Astrocyte (in vitro differentiated cells and primary cell): ENCODE measurements at places on chromosomes 3 and 15. TPM values are rescaled to one million over a fixed set of nuclear protein-coding genes. Genes with fewer than 3 reads are reported as not detected.

CFAP161 gene
- 0.27 TPM in 1 of 2 replicates, not detected in the other for total RNA-seq

C3orf70 gene
- 5.7 and 8.2 TPM in 2 replicates for total RNA-seq

CAPN3 gene
- total RNA-seq: 0.38 and 0.57 TPM in 2 replicates

SH2D7 gene
- not detected in 2 replicates for total RNA-seq

DAZL gene
- not detected in 2 replicates for total RNA-seq

DNA sequence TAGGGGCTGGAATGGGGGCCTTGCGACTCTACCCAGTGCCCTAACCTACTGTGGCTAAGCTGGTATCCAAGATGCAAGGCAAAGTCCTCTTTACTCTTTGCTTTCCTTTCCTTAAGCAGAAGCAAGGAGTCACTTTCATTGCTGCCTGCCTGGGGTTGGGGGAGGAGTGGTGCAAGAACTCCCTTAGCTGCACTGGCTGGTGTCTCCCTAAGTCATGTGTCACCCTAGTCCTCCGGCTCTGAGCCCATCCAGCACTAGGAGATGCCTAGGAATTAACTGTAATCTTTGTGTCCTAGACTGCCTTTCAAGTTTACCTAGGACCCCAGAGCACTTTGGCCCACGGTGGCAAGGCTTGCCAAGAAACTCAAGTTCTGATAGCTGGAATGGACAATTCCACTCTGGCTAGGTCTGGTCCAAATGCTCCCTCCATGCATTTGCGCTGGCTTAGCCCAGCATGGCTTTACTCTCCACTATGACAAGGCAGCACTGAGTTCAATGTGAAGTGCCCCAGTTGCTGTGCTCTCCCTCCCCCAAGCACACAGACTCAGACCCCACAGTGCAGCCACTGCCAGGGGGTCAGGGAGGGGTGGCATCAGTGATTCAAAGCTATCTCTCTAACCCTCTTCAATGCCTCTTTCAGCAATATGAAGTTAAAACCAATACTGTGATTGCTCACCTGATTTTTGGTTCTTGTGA, 58.7 kb downstream of the ESYT3 start:
- no peaks in the 10 kb centered on the region for H3K4me1 ChIP-seq
- no peaks in the 10 kb centered on the region for H3K27me3 ChIP-seq
- H3K27ac ChIP-seq: no peak overlapping the region

- H3K36me3 ChIP-seq: peaks cover 4% of the 10 kb centered on the region
- H3K27me3 ChIP-seq: no peaks in the 10 kb centered on the region
- no peak overlapping the region for H3K4me3 ChIP-seq
- H3K4me1 ChIP-seq: no peaks in the 10 kb centered on the region
Observed at GRCh38 chr15:72541674-72542073, 67.5 kb downstream of the ARIH1 start.

- H3K27me3 ChIP-seq: no peaks in the 10 kb centered on the region
- no peaks in the 10 kb centered on the region for H3K36me3 ChIP-seq
Observed at GRCh38 chr3:123571264-123571972, 13.4 kb downstream of the HACD2 start.

GRCh38 chr3:77917225-77917624, 877.3 kb downstream of the ROBO2 start:
- H3K27me3 ChIP-seq: no peaks in the 10 kb centered on the region
- no peak overlapping the region for H3K27ac ChIP-seq
- H3K4me1 ChIP-seq: no peaks in the 10 kb centered on the region

GRCh38 chr15:41957021-41957897, 15.1 kb downstream of the EHD4 start:
- no peaks in the 10 kb centered on the region for H3K27me3 ChIP-seq
- peaks cover 20% of the 10 kb centered on the region for H3K4me1 ChIP-seq
- H3K36me3 ChIP-seq: peaks cover 10% of the 10 kb centered on the region

DNA sequence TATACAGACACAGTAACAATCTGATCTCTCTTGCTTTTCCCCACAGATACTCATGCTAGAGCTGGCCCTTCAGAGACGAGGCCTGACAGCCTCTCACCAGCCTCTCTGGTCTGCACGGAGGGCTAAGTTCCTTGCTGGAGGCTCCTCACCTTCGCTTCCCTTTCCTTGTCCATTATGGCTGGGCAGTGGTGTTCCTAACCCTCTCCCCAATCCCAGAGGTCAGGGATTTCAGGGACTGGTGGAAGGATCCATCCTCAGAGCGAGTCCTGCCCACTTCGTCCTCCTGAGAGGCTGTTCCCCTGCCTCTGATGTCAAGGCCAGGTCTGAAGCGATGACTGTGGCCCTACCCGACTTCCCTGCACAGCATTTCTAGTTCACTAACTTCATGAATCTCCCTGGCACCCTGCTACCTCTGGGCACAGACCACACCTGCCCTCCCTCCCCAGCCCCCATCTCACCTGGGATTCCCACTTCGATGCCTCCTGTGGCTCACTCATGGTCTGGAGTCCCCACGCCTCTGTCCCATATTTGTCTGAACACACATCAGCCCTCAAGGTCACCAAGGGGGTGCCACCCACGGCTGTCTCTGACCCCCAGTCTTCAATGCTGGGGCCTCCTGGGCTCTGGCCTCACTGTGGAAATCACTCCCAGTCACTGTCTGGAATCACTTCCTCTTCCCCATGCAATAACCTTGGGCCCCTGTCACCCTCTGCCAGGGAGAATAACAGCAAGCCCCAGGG, 124.9 kb upstream of the PRR20G start:
- H3K27me3 ChIP-seq: peaks cover 14% of the 10 kb centered on the region
- H3K27ac ChIP-seq: no peak overlapping the region
- H3K36me3 ChIP-seq: no peaks in the 10 kb centered on the region

GRCh38 chr3:157830556-157831236, 275.5 kb downstream of the SHOX2 start:
- H3K27ac ChIP-seq: no peak overlapping the region
- no peak for DNase-seq
- no peaks in the 10 kb centered on the region for H3K4me1 ChIP-seq
- no peaks in the 10 kb centered on the region for H3K36me3 ChIP-seq

DNA sequence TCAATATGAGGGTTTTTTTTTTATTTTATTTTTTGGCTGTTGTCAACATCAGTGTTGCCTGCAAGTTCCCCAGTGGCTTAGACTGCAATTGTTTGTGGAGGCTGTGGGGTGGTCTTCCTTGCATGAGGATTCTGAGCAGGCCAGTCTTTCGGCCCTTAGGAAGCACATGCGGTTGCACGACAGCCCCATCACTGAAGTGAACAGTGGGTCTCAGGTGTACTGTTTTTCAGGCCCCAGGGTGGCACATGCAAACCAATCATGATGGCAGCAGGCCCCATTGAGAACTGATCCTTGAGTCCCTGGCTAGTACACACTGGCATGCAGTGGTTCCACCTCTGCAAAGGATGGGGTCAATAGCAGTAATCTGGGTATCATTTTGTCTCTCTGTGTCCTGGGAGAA, 768.7 kb downstream of the EPHA3 start:
- DNase-seq: no peak
- no peak overlapping the region for H3K27ac ChIP-seq
- no peak overlapping the region for H3K4me3 ChIP-seq
- H3K4me1 ChIP-seq: no peaks in the 10 kb centered on the region
- no peaks in the 10 kb centered on the region for H3K27me3 ChIP-seq

DNA sequence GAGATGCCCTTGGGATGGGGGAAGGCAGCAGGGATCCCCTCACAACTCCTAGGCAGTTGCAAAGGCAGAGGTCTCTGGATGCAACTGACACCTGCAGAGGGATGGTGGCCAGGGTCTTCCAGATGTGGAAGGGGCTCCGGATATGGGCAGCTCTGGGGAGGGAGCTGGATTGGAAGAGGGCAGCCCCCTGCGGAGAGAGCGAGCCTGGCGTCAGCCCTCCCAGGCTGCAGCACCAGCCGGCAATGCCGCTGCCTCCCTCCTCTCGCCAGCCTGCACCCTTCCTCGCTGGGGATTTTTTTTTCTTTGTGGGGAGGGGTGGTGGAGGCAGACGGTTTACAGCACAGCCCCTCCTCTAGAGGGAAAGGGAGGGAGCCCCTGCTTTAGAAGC, 1.6 kb downstream of the INSYN1 start:
- no peak overlapping the region for H3K4me3 ChIP-seq
- no peaks in the 10 kb centered on the region for H3K27me3 ChIP-seq
- H3K4me1 ChIP-seq: no peaks in the 10 kb centered on the region

- H3K36me3 ChIP-seq: no peaks in the 10 kb centered on the region
- H3K4me3 ChIP-seq: no peak overlapping the region
- no peaks in the 10 kb centered on the region for H3K4me1 ChIP-seq
- no peaks in the 10 kb centered on the region for H3K27me3 ChIP-seq
Observed at GRCh38 chr15:47711655-47712054, 5.7 kb upstream of the SEMA6D start.

DNA sequence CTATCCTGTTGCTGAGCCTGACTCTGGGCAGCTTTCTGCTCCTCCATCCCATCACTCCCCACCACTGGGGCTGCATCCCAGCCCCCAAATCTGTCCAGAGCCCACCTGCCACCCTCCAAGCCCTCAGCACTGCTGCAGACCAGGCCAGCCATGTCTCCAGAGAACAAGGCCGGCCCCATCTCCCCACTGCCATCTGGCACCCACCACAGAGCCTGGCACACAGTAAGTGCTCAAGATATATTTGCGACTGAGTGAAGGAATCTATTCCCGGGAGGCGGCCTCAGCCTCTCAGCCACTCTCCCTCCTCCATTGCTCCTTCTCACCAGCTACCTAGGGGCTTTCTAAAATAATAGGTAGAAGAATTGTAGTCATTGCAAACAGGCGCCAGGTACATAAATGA, 4.8 kb downstream of the PLXND1 start:
- peaks cover 61% of the 10 kb centered on the region for H3K4me1 ChIP-seq
- H3K4me3 ChIP-seq: no peak overlapping the region
- no peak overlapping the region for H3K27ac ChIP-seq
- H3K27me3 ChIP-seq: no peaks in the 10 kb centered on the region

GRCh38 chr15:28051955-28052633, 47.0 kb downstream of the OCA2 start:
- no peaks in the 10 kb centered on the region for H3K27me3 ChIP-seq
- no peaks in the 10 kb centered on the region for H3K4me1 ChIP-seq

GRCh38 chr3:123324880-123325765, 123.4 kb downstream of the SEC22A start:
- no peak overlapping the region for H3K4me3 ChIP-seq
- H3K36me3 ChIP-seq: no peaks in the 10 kb centered on the region
- H3K4me1 ChIP-seq: no peaks in the 10 kb centered on the region
- DNase-seq: no peak
- peaks cover 20% of the 10 kb centered on the region for H3K27me3 ChIP-seq

- H3K27ac ChIP-seq: no peak overlapping the region
- DNase-seq: peak; percentile 94
- no peaks in the 10 kb centered on the region for H3K27me3 ChIP-seq
Observed at GRCh38 chr3:79490165-79491028, 277.4 kb downstream of the ROBO1 start.

DNA sequence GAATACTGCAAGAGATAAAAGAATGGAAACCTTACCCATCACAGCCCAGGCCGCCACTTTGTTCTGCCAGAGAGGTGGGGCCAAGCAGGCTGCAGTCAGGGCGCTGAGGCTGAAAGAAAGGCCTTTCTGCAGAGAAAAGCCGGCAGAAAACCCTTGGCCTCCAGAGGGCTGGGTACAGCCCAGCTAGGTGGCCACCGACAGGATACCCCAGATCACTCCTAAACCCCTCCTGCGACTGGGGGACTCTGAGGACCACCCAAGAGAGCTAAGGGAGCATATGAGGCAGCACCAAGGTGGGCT, 69.3 kb downstream of the SMAD6 start:
- H3K4me1 ChIP-seq: peaks cover 40% of the 10 kb centered on the region
- DNase-seq: no peak
- no peaks in the 10 kb centered on the region for H3K36me3 ChIP-seq
- no peaks in the 10 kb centered on the region for H3K27me3 ChIP-seq
